ENCODE measurements at places on chromosomes 1 and 21.

GRCh38 chr1:151210830-151211229 lies 12.5 kb downstream of the PIP5K1A start:
- DNase-seq: no peak

DNA sequence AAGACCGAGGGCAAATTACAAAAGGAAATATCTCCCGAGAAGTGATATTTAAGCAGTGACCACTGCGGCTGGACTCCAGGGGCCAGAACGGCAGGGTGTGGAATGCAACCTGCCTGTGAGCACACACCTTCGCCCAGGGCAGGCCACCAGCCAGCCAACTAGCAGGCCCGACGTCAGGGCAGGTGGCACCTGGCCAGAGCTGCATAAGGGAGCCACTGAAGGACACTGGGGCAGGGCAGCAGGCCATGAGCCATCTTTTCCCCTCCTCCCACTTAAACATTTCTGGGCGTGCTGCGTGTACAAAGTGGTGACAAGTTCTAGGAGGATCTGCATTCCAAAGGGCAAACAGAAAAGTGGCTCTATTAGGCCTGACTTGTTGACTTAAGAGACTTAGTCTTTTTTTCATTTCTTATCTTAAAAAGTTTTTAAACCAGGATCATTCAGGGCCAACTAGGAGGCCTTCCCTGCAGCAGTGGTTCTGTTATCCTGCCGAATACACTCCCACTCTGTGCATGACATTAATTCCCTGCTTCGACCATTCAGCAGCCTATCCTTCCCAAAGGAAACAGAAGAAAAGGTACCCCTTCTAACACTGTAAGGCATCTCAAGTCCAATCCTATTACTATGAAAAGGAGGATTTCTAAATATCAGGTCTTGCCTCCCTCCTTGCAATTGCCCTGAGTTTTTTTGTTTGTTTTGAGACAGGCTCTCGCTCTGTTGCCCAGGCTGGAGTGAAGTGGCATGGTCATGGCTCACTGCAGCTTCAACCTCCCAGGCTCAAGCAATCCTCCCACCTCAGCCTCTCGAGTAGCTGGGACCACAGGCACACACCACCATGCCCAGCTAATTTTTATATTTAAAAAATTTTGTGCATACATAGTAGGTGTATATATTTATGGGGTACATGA lies 96.3 kb downstream of the BCAR3 start:
- no peak for DNase-seq

- DNase-seq: peak; percentile 77
These were observed 90.9 kb upstream of the SLC44A3 start for GRCh38 chr1:94729267-94729666.

DNA sequence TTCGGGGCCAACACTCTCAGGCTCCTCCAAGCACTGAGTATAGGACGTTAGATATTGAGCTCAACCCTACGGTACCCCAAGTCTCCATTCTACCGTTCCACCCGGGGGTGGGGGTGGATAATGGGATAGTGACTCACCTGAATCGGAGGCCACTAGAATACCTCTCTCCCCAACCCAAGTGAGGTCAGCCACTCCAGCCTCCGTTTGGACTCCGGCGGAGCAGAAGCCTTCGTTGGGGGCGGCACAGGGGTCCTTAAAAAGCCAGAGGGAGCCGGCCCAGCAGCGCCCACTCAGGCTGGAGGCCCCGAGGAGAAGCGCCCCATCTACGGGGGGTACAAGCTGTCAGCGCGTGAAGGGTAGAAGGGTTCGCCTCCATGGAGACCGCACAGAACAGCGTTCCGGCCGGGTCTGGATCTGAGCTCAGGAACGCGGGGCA lies 556 bp downstream of the WDR77 start:
- no peak for DNase-seq

DNA sequence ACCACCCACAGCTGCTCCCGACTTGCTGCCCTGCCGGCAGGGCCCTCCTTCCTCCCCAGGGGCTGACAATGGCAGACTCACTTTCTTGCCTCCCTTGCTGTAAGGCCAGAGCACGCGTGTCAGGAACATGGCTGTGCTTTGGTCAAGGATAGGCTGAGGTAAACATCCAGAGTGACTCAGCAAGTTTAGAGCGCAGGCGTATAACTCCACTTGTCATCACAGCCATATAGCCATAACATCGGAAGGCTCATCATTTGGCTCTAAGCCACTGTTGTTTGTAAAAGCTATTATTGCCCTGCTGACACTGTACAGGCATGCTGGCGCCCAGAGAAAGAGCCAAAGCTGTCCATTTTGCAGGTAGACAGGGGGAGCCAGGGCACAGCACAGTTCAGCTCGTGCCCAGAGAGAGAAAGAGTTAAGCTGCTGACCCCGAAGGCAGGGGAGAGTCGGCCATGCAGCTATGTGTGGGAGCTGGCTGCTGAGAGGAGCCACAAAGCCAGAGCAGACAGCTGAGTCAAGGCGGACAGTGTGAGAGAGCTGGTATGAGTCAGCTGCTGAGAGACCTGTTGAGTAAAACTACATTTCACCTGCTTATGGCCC lies 60.6 kb downstream of the GNG4 start:
- no peak for DNase-seq

DNA sequence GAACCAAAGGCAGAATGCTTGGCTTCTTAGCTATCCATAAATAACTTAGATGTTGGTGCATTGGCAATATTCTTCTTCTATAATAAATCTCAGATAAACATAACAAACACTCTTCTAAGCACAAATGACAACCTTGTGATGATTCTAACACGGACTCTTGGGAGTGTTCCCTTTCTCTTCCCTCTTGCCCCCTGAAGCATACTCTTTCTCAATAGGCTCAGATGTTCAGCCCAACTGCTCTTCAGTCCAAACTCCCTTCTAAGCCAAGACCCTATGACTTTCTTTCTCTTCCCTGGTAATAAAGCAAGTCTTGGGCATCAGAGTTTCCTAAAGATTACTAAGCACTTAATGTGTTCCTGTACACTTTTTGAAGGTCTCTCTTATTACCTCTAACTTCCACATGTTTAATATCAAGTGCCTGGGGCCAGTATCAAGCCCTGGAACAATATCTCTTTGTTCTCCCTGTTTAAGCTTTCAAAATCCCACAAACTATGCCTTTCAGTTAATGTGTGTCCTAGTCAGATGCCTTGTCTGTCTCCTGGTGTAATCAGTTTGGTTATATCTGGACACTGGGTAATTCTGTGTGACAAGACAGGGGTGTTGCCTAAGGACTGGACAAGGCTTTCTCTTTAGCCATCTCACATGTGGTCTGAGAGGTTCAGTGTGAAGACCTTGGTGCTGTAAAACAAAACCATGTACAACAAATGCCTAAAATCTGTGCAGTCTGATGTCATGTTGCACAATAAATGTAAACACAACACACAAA lies 92.9 kb upstream of the IVNS1ABP start:
- DNase-seq: peak; percentile 52

GRCh38 chr21:27219068-27219467 lies 252.2 kb upstream of the ADAMTS5 start:
- no peak for DNase-seq

DNA sequence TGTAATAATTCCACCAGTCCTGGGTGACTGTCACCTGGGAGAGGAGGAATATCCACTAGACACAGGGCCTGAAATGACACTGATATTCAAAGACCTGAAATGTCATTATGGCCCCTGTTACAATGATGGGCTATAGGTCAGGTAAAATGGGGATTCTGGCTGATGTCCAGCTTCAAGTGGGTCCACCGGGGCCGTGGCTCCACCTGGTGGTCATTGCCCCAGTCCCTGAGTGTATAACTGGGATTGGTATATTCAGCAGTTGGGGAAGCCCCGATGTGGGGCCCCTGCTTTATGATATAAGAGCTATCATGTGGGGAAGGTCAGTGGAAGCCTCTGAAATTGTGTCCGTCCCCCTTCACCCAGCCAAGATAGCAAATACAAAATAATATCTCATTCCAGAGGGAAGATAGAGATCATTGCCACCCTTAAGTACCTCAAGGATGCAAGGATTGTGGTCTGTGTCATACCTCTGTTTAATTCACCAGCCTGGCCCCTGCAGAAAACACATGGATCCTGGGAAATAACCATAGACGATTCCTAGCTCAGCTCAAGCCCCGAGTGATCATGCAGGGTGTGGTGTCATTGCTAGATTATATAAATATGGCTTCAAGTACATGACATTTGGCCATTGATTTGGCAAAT lies 19.4 kb downstream of the PLEKHO1 start:
- no peak for DNase-seq

DNA sequence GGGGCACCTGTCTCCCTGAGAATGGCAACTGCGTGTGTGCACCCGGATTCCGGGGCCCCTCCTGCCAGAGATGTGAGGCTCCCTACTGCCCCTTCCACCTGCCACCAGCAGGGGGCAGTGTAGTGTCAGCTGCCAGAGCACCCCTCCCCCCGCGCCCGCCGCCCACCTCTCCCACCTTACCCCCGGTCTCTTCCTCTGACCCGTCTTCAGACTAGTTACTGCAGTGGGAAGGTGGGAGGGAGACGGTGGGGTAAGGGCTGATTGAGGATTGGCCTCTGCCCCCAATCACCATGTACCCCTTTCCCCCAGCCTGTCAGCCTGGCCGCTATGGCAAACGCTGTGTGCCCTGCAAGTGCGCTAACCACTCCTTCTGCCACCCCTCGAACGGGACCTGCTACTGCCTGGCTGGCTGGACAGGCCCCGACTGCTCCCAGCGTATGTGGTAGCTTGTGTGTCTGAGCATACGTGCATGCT lies 10.1 kb upstream of the LRRC71 start:
- no peak for DNase-seq

DNA sequence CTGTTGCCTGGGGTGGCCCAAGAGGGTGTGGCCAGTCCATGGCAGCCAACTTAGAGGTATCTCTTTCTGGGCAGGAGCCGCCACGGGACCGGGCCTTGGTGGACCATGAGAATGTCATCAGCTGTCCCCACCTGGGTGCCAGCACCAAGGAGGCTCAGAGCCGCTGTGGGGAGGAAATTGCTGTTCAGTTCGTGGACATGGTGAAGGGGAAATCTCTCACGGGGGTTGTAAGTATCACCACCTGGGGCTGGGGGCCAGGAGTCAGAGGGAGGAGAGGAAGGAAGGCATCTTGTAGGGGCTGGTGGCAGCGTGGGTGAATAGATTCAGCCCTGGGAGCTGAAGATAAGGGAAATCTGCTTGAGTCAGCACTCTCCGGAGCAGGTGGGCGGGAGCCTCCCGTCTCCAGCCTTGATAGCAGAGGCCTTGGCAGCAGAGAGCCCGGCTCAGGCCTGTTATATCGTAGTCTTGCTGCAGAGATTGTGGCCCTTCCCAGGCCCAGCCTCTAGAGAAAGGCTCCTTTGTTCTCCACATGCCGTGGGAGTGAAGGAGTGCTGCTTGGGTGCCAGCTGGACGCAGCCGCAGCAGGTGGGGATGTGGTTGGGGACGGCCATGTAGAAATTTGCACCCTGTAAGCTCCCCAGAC lies 25.4 kb downstream of the PHGDH start:
- DNase-seq: no peak

GRCh38 chr1:153698020-153698922 lies 19.8 kb downstream of the NPR1 start:
- DNase-seq: no peak

DNA sequence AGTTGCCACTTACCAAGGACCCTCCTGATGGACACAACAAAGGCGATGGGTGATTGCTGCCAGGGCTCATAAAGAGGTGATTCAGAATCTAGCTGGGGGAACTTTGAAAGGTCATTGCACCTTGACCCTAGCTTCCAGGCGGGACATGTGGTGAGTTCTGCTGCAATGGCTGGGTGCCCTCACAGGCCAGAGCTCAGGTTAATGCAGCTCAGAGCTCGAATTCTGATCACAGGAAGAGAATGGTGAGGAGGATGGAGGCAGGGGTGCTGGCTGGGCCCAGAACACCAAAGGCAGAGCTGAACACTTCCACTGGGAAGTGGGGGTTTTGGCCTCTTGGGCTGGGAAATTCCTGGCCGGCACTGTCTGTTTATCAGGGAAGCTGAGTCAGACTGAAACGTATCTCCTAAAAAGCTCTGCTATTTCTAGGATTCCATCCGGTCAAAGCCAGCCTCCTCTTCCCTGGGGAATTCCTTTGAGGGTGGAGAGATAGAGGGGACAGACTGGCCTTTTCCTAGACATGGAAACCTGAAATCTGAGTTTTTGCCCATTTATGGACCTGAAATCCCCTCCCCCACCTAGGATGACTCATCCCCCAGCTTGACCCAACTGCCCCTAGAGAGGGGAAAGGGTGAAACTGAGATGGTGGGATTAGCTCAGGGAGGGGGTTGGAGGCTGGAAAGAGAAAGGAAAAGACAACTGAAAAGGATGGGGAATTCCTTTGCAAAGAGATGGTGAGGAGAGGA lies 27.2 kb downstream of the NUAK2 start:
- peak; percentile 79 for DNase-seq

DNA sequence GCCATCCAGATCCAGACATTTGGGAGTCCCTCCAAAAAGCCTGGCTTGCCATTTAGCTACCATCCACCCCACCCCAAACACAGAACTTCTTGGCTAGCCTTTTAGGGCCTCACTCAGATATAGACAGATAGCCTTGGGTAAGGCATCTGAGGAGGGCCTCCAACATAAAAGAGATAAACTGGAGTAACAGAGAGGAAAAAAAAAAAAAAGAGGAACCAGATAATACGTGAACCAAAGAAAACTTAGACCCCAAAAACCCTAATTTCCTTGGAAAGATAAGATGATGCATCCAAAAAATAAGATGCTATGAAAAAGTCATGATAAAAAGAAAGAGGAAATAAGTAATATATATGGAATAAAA lies 19.8 kb upstream of the LSS start:
- no peak for DNase-seq

GRCh38 chr1:171911506-171911905 lies 70.2 kb downstream of the DNM3 start:
- DNase-seq: no peak

DNA sequence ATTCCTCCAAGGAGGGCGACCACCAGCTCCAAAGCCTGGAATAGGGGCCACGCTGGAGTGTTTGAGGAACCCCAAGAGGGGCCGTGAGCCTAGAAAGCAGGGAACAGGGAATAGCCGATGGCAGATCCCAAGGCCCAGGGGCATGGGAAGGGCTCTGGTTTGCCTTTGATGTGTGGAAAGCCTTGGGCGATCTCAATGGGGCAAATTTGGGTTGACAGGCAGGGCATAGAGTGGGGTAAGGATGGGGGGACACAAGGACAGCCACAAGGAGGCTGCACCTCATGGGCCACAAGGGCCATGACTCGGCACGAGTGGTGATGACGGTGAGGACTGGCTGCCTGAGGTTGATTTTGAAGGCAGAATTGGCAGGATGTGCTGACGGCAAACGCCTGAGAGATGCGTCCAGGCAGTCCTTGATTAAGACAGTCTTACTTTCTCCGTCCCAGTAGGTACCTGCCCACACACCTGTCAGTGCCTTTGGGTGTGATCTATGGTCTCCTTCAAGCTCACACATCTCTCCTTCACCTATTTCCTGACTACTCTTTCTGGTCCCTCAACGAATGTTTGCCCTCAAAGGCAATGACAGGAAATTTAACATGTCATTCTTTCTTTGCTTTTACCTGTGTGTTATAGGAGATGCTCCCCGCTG lies 2.0 kb upstream of the TMPRSS3 start:
- no peak for DNase-seq

All from AG09319 (cell line).